ENCODE measurements at places on chromosomes 1 and 21. TPM values are rescaled to one million over a fixed set of nuclear protein-coding genes. Genes with fewer than 3 reads are reported as not detected.

DNA sequence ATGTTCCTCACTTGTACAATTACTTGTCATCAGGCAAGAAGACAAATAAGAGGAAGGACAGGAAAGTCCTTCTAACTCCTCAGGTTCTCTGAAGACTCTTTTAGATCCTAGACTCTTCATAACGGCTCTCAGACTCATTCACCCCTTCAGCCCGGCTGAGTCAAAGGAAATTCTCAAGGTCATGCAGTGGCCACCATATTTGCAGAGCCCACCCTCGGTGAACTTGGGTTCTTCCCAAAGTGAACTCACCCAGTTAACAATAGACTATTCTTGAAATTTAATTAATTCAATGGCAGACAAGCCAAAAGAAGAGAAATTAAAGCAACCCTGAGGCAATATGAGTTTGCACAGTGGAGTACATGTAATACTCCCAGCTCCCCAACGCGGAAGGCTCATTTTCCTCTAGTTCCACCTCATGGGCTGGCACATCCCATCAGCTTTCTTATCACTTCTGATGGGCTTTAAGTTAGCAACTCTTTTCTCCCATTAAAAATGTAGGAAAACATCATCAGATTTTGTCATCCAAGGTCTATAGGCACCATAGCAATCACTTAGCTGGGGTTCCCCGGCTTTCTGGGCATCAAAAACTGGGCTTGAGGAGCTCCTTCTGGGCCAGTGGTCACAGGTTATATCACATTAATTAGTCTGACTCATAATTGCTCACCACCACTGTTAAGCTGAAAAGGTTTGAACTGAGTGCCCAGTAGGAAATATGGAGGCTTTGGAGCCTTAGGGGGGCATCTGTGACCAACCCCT is 27.8 kb upstream of the TIAM1 start:
- no peak for DNase-seq

DNA sequence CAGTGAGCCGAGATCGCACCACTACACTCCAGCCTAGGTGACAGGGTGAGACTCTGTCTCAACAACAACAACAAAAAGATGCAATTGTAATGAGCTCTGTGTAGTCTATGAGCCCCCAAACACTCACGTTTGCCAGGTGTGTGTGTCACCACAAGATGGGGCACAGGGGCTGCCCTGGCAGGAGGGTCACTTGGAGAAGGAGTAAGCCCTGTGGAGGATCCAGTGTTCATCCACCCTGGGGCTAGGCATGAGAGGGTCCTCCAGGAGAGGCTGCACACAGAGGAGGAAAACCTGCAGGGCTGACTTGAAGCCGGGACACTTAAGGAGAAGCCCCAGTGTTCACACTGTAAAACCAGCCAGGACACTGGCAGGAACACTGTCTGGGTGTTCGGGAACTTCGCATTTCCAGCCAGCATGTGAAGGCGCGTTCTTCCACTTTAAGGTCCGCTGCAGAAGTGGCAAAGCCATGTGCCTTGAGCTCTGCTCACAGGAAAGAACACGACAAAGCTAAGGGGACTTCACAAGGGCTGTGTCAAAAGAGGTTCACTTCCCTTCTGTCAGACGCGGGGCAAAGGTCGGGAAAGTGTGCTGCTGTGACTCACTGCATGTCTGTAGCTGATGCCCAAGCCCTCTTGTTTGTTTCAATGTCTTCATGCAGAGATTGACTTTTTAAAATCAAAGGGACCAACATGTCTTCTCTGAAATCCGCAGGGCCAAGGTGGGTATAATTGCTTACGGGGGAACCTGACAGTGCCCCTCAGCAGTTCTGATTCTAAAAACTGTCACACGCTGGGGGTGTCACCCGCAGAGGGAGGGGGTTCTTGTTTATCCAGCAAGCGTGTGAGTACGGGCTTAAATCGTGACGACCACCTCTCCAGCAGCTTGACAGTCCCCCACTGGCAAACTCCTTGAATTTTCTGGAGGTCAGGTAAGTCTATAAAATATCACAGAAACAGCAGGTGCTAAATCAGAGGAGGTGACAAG is 102.8 kb downstream of the RIPK4 start:
- no peak for DNase-seq

GRCh38 chr1:101389547-101389929 is 152.7 kb downstream of the S1PR1 start:
- DNase-seq: no peak

- peak; percentile 55 for DNase-seq
Observed at GRCh38 chr1:228363686-228364067, 43.0 kb downstream of the TRIM11 start.

DNA sequence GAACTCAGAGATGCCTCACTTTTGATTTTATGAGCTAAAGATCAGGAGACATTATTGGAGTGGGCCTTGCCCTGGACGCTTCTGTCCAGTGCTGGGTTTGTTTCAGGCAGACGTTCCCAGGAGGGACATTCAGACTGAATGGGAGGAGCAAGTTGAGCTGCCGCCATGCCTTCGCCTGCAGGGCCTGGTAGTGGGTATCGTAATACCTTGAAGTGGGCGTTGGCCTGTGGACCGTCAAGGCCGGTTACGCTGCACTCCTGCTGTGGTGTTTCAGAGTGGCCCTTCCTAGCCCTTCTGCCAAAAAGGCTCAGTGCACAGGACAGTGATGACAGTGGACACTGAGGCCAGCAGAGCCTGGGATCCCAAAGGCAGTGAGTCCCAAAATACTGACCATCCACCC is 1.6 kb downstream of the FAM3B start:
- DNase-seq: no peak

GRCh38 chr21:37061926-37062592 is 10.8 kb downstream of the PIGP start:
- no peak for DNase-seq

GRCh38 chr1:179924268-179924667 is 30.3 kb upstream of the CEP350 start:
- DNase-seq: no peak

DNA sequence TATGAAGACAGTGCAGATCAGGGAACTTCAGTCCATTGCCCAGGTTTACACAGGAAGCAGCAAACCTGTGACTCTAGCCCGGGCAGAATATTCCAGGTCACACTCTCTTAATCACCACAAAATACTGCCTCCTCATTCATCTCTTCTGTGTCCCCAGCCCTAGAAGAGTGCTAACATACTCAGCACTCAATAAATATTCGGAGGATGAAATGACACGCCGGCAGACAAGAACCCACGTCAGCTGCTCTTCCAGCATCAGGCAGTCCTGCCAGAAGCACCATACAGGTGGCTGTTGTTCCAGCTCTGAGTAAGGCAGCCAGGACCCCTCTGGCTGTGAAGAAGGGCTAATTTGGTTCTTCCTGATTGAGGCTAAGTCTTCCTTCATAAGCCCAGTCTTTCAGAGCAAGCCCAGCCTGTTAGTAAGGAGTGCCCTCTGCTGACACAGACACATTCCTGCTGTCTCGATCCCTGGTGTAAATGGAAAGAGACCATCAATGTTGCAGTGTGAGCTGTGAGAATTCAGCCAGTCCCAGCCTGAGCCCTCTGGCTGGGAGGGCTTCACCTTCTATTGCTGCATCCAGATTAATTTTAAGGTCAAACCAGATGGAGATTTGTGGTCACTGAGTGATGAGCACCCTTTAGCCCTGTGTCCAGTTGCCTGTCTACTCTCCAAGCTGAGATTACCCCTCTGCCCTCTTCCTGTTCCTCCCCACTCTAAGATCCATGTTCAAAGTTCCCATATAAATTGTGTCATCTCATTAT is 45.0 kb upstream of the KIRREL1 start:
- DNase-seq: no peak

- DNase-seq: no peak
Observed at GRCh38 chr1:197468543-197469175, 200.6 kb downstream of the CRB1 start.

DNA sequence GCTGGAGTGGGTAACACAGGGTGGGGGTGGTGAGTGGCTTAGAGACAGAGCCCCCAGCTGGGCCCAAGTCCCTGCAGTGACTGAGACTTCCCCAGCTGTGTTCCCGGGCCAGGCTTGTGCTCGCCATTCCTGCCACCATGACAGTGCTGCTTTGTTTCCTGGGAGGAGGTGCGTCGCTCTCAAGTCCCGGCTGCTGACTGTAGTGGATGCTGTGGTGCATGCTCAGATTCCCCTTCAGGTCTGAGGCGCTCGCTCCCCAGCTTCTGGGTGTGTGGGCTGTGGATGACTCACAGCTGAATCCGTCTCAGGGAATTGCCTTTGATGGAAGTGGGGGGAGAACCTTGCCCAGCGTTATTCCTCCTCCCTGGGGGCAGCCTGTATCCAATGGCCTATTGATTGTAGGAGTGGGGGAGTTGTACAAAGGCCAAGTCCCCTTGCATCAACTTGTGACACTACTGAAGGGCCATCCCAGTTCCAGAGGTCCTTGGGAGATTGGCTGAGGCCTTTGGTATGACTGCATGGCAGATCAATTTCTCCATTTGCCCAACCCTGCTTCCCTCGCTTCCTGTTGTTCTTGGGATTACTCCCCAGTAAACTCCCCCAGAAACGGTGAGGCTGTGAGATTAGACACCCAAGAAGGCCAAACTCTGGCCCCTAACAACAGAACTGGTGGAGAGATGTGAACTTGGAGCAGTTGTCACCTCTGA is 17.8 kb upstream of the POU3F1 start:
- no peak for DNase-seq

GRCh38 chr1:165129568-165130164 is 226.8 kb downstream of the LMX1A start:
- peak; percentile 64 for DNase-seq

DNA sequence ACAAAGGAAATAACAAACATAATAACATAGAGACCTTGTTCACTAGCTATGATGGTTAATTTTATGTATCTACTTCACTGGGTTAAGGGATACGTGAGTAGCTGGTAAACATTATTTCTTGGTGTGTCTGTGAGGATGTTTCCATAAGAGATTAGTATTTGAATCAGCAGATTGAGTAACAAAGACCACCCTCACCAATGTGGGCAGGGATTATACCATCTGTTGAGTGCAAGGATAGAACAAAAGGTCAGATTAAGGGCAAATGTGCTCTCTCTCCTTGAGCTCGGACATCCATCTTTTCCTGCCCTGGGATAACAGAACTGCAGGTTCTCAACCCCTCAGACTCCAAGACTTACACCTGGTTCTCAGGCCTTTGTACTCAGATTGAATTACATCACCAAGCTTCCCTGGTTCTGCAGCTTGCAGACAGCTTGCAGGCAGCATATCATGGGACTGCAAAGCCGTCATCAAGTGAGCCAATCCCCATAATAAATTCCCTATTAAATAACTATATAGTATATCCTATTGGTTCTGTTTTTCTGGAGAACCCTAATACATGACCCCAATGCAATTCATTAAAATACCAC is 9.2 kb downstream of the SPATA6 start:
- DNase-seq: no peak

DNA sequence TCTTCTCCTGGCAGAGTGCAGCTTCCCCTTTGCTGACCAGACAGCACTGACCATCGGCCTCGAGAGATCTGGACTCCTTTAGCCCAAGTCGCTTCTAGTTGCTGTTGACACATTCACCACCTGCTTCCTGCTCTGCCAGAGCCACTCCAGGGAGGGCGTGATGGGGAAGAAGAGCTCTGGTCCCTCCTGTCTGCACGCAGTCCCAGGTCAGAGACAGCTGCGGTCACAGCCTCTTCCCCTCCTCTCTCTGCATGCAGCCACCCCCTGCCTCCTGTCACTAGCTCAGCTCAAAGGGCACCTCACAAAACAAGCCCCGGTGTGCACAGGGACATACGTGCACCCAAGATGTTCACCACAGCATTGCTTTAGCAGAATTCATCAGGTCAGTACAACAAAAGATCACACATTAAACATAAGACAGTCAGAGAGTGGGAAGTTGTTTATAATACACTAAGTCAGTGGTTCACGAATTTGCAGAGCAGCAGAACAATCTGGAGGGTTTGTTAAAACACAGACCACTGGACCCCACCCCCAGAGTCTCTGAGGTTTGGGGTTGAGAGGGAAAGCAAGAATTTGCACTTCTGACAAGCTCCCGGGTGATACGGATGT is 132.9 kb downstream of the SYF2 start:
- DNase-seq: no peak

DNA sequence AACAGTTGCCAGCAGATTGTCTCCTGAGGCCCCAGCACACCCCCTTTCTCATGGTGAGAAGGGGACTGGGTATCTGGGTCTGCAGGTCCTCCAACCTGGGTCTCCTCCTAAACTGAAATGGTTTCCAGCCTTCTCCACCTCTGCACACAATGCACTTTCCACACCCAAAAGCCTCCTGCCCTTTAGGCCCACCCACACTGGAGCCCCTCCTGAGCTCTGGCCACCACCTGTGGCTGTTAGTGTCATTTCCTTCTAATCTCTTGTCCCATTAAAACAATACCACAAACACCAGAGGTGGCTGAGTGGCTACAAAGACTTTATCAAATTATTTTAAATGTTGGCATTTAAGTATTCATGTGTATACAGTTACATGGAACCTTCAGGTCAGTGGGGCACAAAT is 11.5 kb downstream of the GPR3 start:
- no peak for DNase-seq

DNA sequence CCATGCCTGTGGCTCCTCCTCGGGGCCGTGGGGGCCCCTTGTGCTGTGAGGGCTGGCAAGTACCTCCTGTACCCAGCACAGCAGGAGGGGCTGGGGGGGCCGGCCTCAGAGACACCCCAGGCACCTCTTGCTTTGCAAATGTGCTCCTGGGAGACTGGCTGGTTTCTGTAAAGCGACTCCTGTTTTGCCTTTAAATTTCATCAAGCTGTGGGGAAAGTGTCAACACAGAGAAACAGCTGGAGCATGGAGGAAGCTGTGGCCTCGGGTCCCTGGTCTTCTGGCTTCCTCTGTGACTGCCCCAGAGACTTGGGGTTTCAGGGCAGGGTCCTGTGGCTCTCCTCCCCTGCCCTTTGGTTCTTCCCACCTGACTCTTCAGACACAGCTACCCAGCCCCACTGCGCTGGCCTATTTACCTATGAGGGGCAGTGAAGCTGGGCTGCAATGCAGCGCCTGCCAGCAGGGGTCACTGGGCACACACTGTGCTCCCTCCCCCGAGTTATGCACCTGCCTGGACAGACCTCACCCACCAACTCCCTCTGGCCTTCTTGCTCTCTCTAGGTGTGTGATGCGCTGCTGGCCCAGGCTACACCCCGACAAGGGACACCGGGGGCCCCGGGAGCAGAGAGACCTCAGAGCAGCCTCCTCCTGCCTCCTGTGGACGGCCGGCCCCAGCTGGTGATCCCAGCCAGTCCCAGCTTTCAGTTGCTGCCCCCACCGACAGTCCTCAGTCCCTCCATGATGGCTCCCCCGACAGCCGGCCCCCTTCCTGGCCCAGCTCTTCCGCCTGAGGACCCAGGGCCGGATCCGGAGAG is 17.6 kb upstream of the PEX10 start:
- DNase-seq: no peak

FBXO44 gene
- total RNA-seq: 37.1 TPM

S100B gene
- 1,180 TPM for total RNA-seq

RGSL1 gene
- total RNA-seq: not detected

KRTAP8-1 gene
- not detected for total RNA-seq

LDLRAD1 gene
- total RNA-seq: not detected

HSPA6 gene
- total RNA-seq: 13.4 TPM

CLCA4 gene
- not detected for total RNA-seq

STUM gene
- total RNA-seq: 7.8 TPM

GBP4 gene
- 19.4 TPM for total RNA-seq

PINK1 gene
- 72.3 TPM for total RNA-seq

SEC16B gene
- total RNA-seq: 4.8 TPM

CD101 gene
- total RNA-seq: 1.0 TPM

NCDN gene
- total RNA-seq: 28.6 TPM

LBR gene
- 48.8 TPM for total RNA-seq

USH2A gene
- 0.04 TPM for total RNA-seq
